ENCODE measurements at places on chromosomes 6 and 20.

- DNase-seq: no peak
These were observed 207.1 kb downstream of the NFATC2 start for GRCh38 chr20:51335329-51335841.

DNA sequence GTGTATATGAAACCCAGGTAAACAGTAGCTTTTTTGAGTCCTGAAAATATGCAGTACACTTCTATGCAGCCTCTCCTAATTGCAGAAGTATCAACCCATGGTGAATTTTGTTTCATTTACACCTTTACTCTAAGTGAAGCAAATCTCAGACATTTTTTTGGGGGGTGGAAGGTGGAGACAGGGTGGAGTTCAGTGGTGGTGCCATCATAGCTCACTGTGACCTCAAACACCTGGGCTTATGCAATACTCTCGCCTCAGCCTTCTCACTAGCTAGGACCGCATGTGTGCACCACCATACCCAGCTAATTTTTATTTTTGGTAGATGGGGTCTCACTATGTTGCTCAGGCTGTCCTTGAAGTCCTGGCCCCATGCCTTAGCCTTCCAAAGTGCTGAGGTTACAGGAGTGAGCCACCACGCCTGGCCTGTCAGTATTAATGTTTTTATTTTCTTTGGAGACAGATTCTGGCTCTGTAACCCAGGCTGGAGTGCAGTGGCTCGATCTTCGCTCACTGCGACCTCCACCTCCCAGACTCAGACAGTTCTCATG lies 80.3 kb downstream of the JARID2 start:
- no peak for DNase-seq

DNA sequence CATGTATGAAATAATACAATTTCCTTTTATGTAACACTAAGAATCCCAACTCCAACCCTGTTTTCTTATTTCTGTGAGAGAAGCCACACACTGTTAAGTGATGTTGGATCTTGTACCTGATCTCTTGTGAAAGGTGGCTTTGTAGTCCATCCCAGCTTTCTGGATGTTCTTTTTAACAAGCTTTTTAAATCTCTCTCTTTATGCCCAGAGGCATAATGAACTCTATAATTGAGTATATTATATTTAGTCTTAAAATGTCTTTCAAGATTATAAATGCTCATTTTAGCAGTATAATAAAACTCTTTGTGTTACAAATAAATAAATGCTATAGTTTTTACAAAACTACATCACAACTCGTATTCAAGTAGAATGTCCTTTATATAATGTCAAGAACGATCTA lies 922.1 kb downstream of the EPHA7 start:
- no peak for DNase-seq

GRCh38 chr6:47034926-47035325 lies 7.2 kb downstream of the ADGRF1 start:
- no peak for DNase-seq

DNA sequence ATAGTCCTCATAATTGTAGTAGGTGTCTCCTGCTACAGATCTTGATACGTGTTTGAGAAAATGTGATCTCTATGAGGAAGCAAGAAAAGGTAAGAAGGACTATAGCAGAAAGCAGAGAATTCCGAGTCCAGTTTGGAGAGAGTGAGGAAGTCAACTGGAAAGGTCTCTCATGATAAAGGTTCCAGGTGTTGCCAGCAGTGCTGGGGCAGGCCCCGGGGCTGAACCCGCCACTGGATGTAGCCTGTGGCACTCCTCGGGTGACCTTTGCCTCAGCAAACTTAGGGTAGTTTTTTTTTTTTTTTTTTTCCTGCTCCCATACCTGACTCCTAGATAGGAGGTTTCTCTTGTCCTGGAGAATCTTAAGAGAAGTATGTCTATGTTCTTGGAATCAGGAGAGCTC lies 62.8 kb downstream of the FAM120B start:
- no peak for DNase-seq

All from stimulated activated CD4-positive, alpha-beta T cell treated with anti-CD3 and anti-CD28 coated beads, Interleukin-12 subunit alpha, Interleukin-12 subunit beta, amount 100 ng/mL, for 4 hours (primary cell).